PC-3 (cell line): ENCODE measurements at places on chromosomes 3 and 15. TPM values are rescaled to one million over a fixed set of nuclear protein-coding genes. Genes with fewer than 3 reads are reported as not detected.

TUBGCP4 gene
- 29.7 and 40.6 TPM in 2 replicates for total RNA-seq

- peaks cover 15% of the 10 kb centered on the region; the same call in 1 of the 2 replicates for H3K4me1 ChIP-seq
- peak; percentile 63 for DNase-seq
- no peaks in the 10 kb centered on the region for H3K36me3 ChIP-seq
- no peak overlapping the region for H3K4me3 ChIP-seq
- 0 out of 2 replicates have a peak overlapping the region, but pooled peaks have one; percentile 20 for H3K27ac ChIP-seq
- H3K27me3 ChIP-seq, result no peaks in the 10 kb centered on the region
Observed at GRCh38 chr3:177294221-177294620, 96.9 kb upstream of the TBL1XR1 start.

DNA sequence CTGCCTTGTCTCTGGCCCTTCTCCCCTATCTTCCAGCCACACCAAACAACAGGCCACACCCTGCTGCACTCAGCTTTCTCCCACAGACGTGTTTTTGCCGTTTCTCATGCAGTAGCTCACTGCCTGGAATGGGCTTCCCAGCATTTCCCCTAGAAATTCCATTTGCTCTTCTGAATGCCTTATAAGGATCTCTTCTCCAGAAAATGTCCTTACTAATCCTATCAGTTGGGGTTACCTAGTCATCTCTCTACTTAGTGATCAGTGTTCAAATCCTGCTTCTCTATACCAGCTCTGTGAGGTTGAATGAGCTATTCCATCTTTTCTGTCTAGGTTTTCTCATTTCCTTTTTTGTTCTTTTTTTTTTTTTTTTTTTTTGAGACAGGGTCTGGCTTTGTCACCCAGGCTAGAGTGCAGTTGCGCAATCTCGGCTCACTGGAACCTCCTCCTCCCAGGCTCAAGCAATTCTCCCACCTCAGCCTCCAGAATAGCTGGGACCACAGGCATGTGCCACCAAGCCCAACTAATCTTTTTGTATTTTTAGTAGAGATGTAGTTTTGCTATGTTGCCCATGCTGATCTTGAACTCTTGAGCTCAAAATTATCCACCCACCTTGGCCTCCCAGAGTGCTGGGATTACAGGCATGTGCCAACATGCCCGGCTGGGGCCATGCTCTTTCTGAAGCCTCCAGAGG is 98.2 kb upstream of the CHD2 start:
- DNase-seq, result peak; percentile 72
- H3K36me3 ChIP-seq, result no peaks in the 10 kb centered on the region
- no peak overlapping the region for H3K4me3 ChIP-seq
- peaks cover 40% of the 10 kb centered on the region for H3K4me1 ChIP-seq
- H3K27me3 ChIP-seq, result no peaks in the 10 kb centered on the region

DNA sequence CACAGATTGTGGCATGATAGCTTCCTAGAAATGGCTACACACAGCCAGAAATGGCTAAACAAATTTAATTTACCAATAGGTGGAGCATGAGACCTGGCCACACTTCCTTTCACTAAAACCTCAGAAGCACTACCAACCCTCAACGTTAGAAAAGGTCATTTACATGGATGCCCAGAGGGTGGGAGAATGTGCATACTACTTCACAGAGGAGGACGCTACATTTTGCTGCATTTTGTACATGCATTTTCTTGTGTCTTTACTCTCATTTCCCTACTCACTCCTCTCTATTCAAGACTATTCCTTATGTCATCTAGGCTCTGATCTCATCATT is 40.1 kb downstream of the C2CD4B start:
- H3K4me1 ChIP-seq, result peaks cover 24% of the 10 kb centered on the region
- no peaks in the 10 kb centered on the region for H3K27me3 ChIP-seq
- no peak overlapping the region for H3K4me3 ChIP-seq
- H3K36me3 ChIP-seq, result no peaks in the 10 kb centered on the region
- DNase-seq, result no peak

- H3K27me3 ChIP-seq, result no peaks in the 10 kb centered on the region
- no peaks in the 10 kb centered on the region for H3K36me3 ChIP-seq
- peaks cover 6% of the 10 kb centered on the region; the same call in 1 of the 2 replicates for H3K4me1 ChIP-seq
- DNase-seq, result no peak
- no peak overlapping the region for H3K4me3 ChIP-seq
Observed at GRCh38 chr3:129645286-129645685, 38.8 kb upstream of the PLXND1 start.
